ENCODE measurements at places on chromosomes 1 and 21. TPM values are rescaled to one million over a fixed set of nuclear protein-coding genes. Genes with fewer than 3 reads are reported as not detected.

DNA sequence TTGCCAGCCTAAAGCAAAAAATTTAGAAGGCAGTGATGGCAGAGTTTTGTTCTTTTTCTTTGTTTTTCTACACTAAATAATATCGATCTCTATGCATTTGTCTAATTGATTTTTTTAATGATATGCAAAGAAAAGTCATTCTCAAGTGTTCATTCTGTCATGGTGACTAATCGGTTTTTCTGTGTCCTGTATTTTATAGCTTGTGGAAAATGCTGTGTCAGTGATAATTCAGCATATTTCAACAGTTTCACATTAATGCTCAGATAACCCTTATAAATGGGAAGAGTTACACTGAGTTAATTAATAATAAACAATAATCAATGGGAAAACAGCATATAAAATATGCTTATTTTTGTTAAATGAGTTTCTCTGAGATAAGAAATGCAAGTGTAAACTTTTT is 824.9 kb downstream of the AMY1C start:
- H3K36me3 ChIP-seq = no peaks in the 10 kb centered on the region
- DNase-seq = no peak
- no peak overlapping the region for H3K27ac ChIP-seq
- no peak overlapping the region for H3K4me3 ChIP-seq

DNA sequence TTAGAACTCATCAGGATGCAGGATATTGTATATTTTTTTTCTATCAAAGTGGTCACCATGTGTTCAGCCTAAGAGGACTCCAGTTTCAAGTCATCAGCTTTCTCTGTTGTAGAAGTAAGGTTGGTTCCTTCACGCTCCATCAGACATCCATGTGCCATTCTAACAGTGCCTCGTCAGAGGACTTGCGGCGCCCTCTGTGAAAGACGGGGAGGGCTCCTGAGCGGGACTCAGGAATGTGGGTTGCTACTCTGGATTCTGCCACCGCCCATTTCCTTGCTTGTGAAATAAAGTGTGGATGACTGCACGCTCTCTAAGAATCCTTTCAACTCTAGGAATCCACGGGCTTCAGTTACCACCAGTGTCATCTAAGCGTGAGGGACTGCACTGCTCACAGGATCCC is 593.5 kb downstream of the KIF26B start:
- peaks cover 32% of the 10 kb centered on the region for H3K36me3 ChIP-seq
- H3K4me3 ChIP-seq = no peak overlapping the region
- H3K4me1 ChIP-seq = peaks cover 36% of the 10 kb centered on the region

DNA sequence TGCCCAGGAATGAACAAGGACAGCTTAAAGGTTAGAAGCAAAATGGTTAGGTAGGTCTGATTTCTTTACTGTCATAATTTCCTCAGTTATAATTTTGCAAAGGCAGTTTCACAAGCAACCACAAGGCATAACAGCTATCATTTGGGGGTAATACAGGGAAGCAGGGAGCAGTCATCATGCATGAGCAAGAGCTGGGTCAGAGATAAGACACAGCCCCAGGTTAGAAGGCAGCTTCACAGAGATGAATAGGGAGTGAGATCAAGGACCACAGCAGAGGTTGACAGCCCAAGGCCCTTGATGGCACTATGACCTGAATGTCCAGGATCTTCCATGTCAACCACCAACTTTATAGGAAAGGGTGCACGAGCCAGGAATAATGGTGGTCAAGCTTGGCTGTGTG is 9.0 kb upstream of the CSRP1 start:
- no peaks in the 10 kb centered on the region for H3K36me3 ChIP-seq
- no peak for DNase-seq
- H3K27me3 ChIP-seq = peaks cover 2% of the 10 kb centered on the region
- H3K4me1 ChIP-seq = peaks cover 57% of the 10 kb centered on the region
- no peak overlapping the region for H3K4me3 ChIP-seq

Gene LCE3D
- total RNA-seq = not detected

Data from HFFc6 (cell line).